ENCODE measurements at places on chromosomes 2 and 18. TPM values are rescaled to one million over a fixed set of nuclear protein-coding genes. Genes with fewer than 3 reads are reported as not detected.

Gene CROCC2
- not detected for total RNA-seq

Gene ALPG
- total RNA-seq = 2.4 TPM

Gene NEU4
- 0.88 TPM for total RNA-seq

Gene SPAST
- 44.5 TPM for total RNA-seq

Gene FSIP2
- 56.4 TPM for total RNA-seq

Gene COLEC12
- 0.20 TPM for total RNA-seq

Gene NEUROD1
- 65.5 TPM for total RNA-seq

Gene CIB4
- not detected for total RNA-seq

Gene DPYSL5
- total RNA-seq = 313 TPM

Gene MERTK
- 2.3 TPM for total RNA-seq

Gene ABCG5
- not detected for total RNA-seq

Gene MBP
- total RNA-seq = 82.6 TPM

Gene CENPA
- 4.7 TPM for total RNA-seq

Gene MFSD6
- total RNA-seq = 31.0 TPM

Gene B3GNT7
- 0.27 TPM for total RNA-seq

Gene COL4A4
- 0.05 TPM for total RNA-seq

Gene KIF3C
- total RNA-seq = 210 TPM

Gene PFN4
- total RNA-seq = not detected

Gene G6PC2
- not detected for total RNA-seq

Gene DQX1
- total RNA-seq = 0.91 TPM

Gene SPATA3
- not detected for total RNA-seq

Gene GNAL
- total RNA-seq = 52.5 TPM

Gene TRIM43
- total RNA-seq = 2.3 TPM

Gene ZBTB7C
- 10.6 TPM for total RNA-seq

Gene RPRD1A
- total RNA-seq = 68.8 TPM

Gene KCNJ3
- 3.6 TPM for total RNA-seq

Gene PLCD4
- total RNA-seq = 1.9 TPM

Gene GALNT5
- 0.10 TPM for total RNA-seq

Gene LRRC30
- total RNA-seq = not detected

Gene RGPD4
- total RNA-seq = 0.12 TPM

Gene TDRD15
- total RNA-seq = not detected

Gene FAM161A
- total RNA-seq = 13.4 TPM

Gene IL36RN
- not detected for total RNA-seq

Gene RAB31
- total RNA-seq = 4.1 TPM

Gene INPP5D
- total RNA-seq = 2.2 TPM

Gene ACTG2
- total RNA-seq = not detected

Gene GPBAR1
- total RNA-seq = 1.6 TPM

Gene IL1RN
- not detected for total RNA-seq

Gene PRKRA
- 86.6 TPM for total RNA-seq

Gene GALNT13
- 5.5 TPM for total RNA-seq

Gene LCT
- not detected for total RNA-seq

Gene AFF3
- 125 TPM for total RNA-seq

Gene ARL6IP6
- total RNA-seq = 26.4 TPM

Gene M1AP
- total RNA-seq = 0.81 TPM

Data from glutamatergic neuron (in vitro differentiated cells).